Midbrain (tissue), 1 donor: ENCODE measurements at places on chromosomes 2 and 18.
A peak's percentile ranks its signal among the peaks of the same experiment; 100 is the strongest.

- no peak for DNase-seq
Observed at GRCh38 chr2:102435741-102436140, 12.8 kb downstream of the IL18RAP start.

DNA sequence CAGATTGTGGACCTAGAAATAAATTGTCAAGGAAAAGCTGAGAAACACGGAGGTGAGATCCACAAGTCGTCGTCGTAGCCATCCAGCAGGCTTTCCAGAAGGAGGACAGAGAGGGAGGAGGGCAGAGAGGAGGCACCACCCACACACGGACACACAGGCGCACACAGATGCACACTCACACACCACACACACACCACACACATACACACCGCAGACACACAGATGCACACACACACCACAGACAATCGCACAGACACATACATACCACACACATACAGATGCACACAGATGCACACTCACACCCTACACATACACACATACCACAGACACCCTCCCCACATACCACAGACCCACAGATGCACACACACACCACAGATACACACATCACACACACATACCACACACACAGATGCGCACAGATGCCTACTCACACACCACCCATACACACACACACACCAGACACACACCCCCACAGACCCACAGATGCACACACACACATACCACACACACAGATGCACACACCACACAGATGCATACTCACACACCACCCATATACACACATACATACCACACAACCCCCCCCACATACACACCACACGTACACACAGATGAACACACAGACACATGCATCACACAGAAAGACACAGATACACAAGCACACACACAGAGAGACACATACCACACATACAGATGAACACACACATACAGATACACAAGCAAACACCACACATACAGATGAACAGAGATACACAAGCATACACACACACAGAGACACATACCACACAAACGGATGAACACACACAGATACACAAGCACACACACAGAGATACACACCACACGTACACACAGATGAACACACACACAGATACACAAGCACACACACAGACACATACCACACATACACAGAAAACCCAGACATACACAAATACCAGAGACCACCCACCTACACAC, 12.7 kb upstream of the BOK start:
- DNase-seq: no peak

DNA sequence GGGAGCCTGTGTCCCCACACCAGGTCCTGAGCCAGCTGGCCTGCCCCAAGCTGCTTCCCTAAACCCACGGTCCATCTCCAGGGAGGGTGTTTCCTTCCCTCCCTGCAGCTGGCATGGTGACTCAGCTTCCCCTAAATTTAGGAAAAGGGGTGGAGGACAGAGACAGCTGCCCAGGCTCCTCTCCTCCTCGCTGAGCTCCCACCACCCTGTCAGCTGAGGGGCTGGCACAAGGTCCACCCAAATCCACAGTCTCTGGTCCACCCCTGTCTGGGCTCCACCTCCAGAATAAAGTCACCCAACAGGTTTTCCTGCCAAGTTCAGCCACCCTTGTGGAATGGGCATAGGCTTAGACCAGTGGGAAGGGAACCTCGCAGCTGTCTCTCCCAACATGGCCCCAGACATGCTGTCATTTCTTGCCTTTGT, 156.5 kb downstream of the TNS1 start:
- DNase-seq: no peak

DNA sequence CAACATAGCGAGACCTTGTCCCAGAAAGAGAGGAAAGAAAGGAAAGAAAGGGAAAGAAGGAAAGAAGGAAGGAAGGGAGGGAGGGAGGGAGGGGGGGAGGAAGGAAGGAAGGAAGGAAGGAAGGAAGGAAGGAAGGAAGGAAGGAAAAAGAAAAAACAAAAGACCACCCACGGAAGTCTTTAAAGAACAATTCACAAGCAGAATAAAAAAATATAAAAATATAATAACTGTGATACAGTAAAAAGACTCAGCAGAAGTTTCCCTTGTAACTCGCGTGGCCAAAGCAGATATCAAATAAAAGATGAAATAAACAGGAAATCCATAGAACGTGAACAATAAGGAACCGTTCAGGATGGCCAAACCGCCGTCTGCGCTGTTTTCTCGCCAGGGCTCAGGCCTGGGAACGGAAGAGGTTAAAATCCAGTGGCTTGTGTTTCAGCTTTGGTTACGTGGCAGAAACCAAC, 1.2 kb upstream of the SLC1A4 start:
- no peak for DNase-seq

DNA sequence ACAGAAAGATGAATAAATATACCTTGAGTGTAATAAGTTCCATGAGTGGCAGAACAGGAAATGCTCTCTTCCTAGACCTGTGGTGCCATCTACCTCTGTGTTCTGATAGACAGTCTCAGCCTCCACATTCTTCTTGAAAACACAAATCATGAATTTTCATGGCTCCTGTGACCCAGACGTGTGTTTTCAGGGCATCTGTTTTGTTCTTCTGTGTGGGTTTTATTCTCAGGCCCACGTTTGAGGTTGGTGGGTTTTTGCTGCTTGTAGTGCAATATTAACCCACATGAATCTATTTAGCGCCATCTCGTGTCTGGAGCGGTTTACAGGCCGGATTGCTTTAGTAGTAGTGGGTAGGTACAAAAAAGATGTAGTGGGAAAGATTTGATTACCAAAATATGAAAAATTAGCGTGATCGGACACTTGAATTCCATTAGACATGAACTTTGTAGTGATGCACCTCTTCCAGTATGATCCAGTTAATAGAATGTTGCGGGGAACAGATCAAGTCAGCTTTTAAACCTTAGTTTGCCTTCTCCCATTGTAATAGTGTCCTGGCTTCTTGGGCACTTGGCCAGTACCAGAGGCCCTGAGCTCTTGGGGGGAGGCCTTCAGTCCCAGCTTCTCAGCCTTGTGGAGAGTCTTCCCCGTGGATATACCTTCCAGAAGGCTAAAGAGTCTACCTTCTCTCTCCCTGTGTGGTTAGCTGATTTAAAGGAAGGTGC, 256.5 kb downstream of the TPGS2 start:
- peak; percentile 43 for DNase-seq

GRCh38 chr2:74777161-74777900, 56.6 kb upstream of the HK2 start:
- no peak for DNase-seq
